ENCODE measurements at places on chromosomes 1 and 21.

DNA sequence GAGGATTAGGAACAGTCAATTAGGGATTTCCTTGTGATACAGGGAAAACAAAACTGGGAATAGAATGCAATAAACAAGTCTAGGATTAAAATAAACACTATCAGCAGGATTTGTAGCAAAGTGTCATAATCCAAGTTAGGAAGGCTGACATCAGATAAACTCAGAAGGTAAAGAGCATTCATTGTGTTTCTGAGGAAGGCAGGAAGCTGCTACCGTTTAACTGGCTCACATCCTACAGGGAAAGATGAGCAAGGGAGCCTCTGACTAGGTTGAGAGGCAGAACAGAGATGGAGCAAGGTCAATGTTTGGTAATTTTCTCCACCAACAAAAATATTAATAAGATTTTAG lies 124.7 kb downstream of the POU2F1 start:
- no peak for DNase-seq

GRCh38 chr1:205530116-205530515 lies 25.6 kb downstream of the CDK18 start:
- DNase-seq: no peak

DNA sequence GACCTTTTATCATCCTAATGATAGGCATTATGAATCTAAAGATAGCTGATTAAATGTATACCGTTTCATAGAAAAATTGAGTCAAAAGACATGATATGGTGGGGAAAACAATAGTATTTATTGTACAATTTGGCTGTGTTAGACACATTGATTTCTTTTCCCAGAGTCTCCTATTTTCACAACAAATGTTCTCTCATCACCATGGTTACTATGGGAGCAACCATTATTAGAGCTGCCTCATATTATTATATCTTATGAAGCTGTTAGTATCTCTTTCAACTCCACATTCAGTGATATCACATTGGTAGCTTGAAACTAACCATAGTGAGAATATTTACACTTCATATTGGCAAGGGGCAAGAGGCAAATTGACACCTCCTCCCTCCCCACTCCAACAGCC lies 10.7 kb upstream of the CTH start:
- DNase-seq: no peak

- DNase-seq: no peak
These were observed 198.2 kb upstream of the APP start for GRCh38 chr21:26368591-26369320.

DNA sequence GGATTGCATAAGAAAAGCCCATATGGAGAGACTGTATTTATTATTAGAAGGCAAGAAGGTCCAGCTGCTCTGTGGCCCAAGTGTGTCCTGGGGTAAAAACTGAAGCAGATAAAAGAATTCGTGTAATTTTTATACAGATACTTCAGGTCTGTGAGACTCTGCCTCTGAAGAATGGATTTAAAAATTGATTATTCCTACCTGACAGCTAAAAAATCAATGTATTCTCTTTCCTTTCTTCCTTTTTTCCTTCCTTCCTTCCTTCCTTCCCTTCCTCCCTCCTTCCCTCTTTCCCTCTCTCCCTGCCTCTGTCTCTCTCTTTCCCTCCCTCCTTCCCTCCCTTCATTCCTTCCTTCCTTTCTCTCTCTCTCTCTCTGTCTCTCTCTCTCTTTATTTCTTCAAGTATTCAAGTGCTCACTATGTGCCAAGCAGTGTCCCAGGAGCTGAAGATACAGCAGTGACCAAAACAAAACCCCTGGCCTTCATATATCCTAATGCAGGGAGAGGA lies 11.3 kb upstream of the MGST3 start:
- DNase-seq: no peak

GRCh38 chr1:156816561-156817328 lies at the start of gene SH2D2A:
Gene SH2D2A (minus strand): TSS chr1:156816848. CDS start chr1:156816708, 140 bp downstream.
- DNase-seq: peak; percentile 77

DNA sequence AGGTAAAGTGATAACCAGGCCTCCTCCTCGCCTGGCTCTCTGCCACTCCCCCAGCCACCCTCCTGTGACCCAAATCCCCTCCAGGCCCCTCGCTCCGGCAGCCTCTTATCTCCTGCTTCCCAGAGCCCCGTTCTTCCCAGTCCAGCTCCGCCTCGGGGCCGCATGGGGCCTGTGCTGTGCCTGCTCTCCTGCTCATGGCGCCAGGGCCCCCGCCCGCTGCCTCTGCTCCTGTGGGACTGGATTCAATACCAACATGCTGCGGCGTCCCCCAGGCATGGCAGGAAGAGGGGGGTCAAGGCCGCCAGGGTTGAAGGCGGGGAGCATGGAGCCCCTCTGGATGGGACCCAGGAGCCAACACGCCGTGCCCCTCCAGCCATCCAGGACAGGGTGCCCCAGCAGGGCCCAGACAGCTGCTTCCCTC lies 213.0 kb upstream of the VAMP3 start:
- DNase-seq: no peak

GRCh38 chr1:152761609-152762213 lies 3.9 kb downstream of the KPRP start:
- peak; percentile 63 for DNase-seq

DNA sequence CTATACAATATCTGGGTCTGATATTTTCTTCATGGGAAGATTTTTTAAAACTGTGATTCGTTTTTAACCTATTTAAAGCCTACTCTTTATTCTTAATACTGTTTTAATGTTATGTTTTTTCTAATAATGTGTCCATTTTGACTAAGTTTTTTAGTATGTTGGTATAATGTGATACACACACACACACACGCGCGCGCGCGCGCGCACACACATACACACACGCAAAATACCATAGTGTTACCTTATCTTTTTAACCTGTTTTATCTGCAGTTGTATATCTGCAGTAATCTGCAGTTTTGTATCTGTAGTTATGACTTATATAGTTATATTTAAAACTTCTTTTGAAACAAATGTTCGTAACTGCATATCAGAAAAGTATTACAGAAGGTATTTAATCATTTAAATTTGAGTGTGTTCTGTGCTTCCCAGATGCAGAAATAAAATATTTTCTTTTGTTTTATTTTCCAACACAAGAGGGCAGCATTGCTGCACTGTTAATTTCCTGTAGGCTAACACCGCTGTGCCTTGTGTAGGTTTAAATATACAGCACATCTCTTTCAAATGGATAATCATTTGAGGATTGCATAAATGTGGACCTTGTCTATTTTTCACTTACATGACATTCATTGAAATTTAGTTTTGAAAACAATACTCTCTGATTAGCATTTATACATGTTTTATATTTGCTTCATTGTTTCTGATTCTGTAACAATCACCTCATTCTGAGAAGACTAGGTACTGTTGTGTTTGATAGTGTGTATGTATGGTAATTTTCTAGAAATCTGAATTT lies 166.1 kb downstream of the PDE4B start:
- peak; percentile 31 for DNase-seq

- no peak for DNase-seq
These were observed 352.5 kb downstream of the ZNF326 start for GRCh38 chr1:90347366-90347765.

GRCh38 chr1:8364528-8365442 lies 46.9 kb downstream of the SLC45A1 start:
- DNase-seq: no peak

DNA sequence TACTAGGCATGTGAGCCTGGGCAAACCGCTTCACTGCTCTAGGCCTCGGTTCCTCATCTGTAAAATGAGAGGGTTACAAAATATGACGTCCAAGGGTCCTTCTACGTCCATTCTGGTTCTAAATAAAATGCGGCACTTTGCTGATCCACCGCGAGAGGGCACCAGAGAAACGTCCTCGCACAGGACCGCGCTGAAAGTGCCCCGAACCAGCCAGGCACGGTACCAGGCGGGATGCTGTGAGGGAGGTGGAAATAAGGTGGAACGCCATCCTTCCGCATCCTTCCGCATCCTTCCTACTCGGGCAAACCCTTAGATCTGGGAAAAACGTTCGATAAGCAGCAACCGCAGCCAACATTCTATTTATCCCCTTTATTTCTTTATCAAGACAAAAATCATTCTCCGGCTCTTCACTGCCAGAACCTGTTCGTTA lies 60.3 kb upstream of the KRTAP19-8 start:
- DNase-seq: peak; percentile 24

DNA sequence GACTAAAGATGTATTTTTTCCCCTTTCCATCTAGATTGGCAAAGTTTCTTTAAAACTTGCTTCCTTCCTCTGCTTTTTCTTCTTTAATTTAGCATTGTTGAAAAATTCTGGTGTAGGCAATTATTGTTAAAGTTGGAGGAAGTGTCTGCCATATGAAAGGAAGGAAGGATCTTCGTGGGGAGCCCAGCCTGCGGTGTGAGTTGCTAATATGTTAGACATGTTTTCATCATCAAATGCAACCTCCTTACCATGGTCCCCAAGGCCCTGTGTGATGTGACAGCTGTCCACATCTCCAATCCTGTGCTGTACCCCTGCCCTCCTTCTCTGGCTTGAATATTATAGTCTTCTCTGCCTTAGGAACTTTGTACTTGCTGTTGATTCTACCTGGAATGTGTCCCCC lies 81.0 kb upstream of the ZBTB18 start:
- no peak for DNase-seq

GRCh38 chr1:119674111-119674526 lies 26.1 kb upstream of the ZNF697 start:
- peak; percentile 94 for DNase-seq

GRCh38 chr1:17161137-17161740 lies 42.0 kb upstream of the PADI2 start:
- no peak for DNase-seq

All from mammary epithelial cell (primary cell).